ENCODE measurements at places on chromosomes 4 and X. TPM values are rescaled to one million over a fixed set of nuclear protein-coding genes. Genes with fewer than 3 reads are reported as not detected.

- H3K27ac ChIP-seq, result no peak overlapping the region
- DNase-seq, result no peak
- no peaks in the 10 kb centered on the region for H3K4me1 ChIP-seq
- H3K4me3 ChIP-seq, result no peak overlapping the region
- H3K27me3 ChIP-seq, result no peaks in the 10 kb centered on the region
These were observed 26.9 kb downstream of the IGSF1 start for GRCh38 chrX:131262200-131262599.

DNA sequence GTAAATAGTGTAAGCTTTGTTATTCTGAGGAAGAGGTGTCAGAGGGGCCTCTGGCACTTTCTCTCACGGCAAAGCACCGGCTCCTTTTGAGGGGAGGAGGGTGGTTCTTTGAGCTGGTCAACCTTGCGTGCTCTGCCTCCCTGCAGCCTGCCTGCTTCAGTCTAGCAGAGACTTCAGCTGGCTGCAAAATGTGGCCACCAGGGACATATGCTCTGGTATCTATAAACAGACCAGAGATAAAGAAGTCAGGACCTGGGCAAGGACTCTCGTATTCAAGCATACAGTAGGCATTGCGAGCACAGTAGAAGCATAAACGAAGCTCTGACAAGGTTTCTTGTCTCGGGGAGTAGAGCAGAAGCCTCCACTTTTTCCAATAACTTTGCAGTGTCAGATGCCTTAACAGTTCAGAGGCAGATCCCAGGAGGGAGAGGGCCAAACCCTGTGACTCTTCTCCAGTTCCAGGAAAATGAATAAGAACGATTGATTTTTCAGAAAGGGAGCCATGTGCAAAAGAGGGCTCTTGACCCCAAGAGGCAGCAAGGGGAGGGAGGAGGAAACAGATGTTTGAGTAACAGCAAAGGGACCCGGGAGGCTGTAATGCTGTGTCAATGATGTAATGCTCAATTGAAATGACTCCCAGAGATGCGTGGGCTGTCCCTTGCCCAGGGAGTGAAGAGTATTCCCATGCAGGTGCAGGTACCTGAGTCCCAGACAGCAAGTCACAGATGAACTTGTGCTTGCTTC lies 57.9 kb upstream of the TEX13D start:
- DNase-seq, result no peak
- no peaks in the 10 kb centered on the region for H3K4me1 ChIP-seq
- H3K27ac ChIP-seq, result no peak overlapping the region
- H3K4me3 ChIP-seq, result no peak overlapping the region

- H3K4me3 ChIP-seq, result no peak overlapping the region
- no peak overlapping the region for H3K27ac ChIP-seq
- no peaks in the 10 kb centered on the region for H3K36me3 ChIP-seq
- H3K27me3 ChIP-seq, result no peaks in the 10 kb centered on the region
These were observed 5.1 kb upstream of the UGT2A1 start for GRCh38 chr4:69658133-69658532.

- no peaks in the 10 kb centered on the region for H3K4me1 ChIP-seq
- no peak for DNase-seq
- no peaks in the 10 kb centered on the region for H3K27me3 ChIP-seq
- no peak overlapping the region for H3K27ac ChIP-seq
These were observed 126.1 kb downstream of the FAT4 start for GRCh38 chr4:125440814-125441213.

Gene UGT2B11
- not detected for total RNA-seq

- no peak for DNase-seq
- no peak overlapping the region for H3K27ac ChIP-seq
- peaks cover 4% of the 10 kb centered on the region for H3K27me3 ChIP-seq
- no peaks in the 10 kb centered on the region for H3K4me1 ChIP-seq
- no peak overlapping the region for H3K4me3 ChIP-seq
- no peaks in the 10 kb centered on the region for H3K36me3 ChIP-seq
These were observed 56.8 kb upstream of the EXOC1L start for GRCh38 chr4:55762819-55763218.

Gene RNF212
- total RNA-seq, result 0.93 TPM

DNA sequence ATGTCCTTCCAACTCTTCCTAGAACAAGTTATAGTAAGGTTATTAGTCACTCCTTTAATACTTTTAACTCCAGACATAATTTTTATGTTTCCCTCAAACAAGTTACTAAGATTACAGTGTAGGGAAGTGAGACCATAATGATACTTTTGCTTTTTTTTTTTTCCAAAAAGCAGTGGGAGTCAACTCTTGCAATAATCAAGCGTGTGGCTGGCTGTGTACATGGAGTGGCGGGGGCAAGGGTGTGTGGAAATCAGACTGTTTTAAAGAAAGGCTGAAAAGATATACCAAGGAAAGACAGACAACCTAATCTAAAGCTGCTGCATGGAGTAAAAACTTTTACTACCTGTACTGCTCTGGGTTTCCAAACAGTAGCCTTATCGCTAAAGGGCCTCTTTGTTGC lies 4.1 kb downstream of the NOA1 start:
- H3K4me3 ChIP-seq, result no peak overlapping the region
- H3K27me3 ChIP-seq, result no peaks in the 10 kb centered on the region
- no peak overlapping the region for H3K27ac ChIP-seq
- peaks cover 34% of the 10 kb centered on the region for H3K4me1 ChIP-seq
- H3K36me3 ChIP-seq, result peaks cover 42% of the 10 kb centered on the region

Gene F8
- 2.7 TPM for total RNA-seq

DNA sequence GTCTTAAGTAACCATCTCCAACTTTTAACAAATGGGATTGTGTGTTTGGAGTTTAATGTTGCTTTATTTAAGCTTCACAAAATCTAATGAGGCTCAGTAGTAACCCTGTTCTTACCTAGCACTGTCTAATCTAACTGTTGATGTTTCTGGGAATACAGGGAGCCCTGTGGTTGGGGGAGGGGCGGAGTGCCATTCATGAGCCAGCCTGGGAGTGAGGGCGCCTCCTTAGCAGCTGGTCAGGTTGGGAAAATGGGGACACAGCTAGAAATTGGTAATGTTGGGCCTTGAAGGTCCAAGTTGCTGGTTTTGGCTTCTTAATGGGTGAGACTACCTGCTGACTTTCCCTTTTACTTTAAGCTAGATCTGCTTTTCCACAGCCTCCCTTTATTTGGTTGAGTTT lies 22.9 kb upstream of the TADA2B start:
- H3K27ac ChIP-seq, result no peak overlapping the region
- H3K4me1 ChIP-seq, result no peaks in the 10 kb centered on the region
- H3K36me3 ChIP-seq, result peaks cover 25% of the 10 kb centered on the region
- no peak overlapping the region for H3K4me3 ChIP-seq
- H3K27me3 ChIP-seq, result no peaks in the 10 kb centered on the region

Gene FAAH2
- total RNA-seq, result 7.3 TPM

GRCh38 chr4:108431986-108432385 lies 188.4 kb upstream of the RPL34 start:
- peaks cover 51% of the 10 kb centered on the region for H3K4me1 ChIP-seq
- H3K27me3 ChIP-seq, result peaks cover 2% of the 10 kb centered on the region
- peaks cover 7% of the 10 kb centered on the region for H3K36me3 ChIP-seq

DNA sequence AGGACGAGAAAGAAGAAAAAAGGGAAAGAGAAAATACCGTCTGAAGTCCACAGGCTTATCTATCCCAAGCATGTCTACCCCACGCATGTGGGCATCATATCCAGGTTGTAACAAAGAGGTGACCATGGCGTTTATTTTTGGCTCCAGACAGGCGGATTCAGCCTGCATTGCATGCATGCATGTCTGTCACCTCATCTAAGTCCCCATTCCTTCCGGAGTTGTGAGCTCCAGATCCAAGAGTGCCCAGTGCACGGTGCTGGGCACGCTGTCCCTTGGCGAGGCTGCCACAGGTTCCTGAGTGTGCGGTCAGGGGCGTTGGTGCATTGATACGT lies 905 bp upstream of the GALNTL6 start:
- H3K36me3 ChIP-seq, result no peaks in the 10 kb centered on the region
- DNase-seq, result no peak
- H3K27me3 ChIP-seq, result peaks cover 14% of the 10 kb centered on the region
- no peak overlapping the region for H3K4me3 ChIP-seq

DNA sequence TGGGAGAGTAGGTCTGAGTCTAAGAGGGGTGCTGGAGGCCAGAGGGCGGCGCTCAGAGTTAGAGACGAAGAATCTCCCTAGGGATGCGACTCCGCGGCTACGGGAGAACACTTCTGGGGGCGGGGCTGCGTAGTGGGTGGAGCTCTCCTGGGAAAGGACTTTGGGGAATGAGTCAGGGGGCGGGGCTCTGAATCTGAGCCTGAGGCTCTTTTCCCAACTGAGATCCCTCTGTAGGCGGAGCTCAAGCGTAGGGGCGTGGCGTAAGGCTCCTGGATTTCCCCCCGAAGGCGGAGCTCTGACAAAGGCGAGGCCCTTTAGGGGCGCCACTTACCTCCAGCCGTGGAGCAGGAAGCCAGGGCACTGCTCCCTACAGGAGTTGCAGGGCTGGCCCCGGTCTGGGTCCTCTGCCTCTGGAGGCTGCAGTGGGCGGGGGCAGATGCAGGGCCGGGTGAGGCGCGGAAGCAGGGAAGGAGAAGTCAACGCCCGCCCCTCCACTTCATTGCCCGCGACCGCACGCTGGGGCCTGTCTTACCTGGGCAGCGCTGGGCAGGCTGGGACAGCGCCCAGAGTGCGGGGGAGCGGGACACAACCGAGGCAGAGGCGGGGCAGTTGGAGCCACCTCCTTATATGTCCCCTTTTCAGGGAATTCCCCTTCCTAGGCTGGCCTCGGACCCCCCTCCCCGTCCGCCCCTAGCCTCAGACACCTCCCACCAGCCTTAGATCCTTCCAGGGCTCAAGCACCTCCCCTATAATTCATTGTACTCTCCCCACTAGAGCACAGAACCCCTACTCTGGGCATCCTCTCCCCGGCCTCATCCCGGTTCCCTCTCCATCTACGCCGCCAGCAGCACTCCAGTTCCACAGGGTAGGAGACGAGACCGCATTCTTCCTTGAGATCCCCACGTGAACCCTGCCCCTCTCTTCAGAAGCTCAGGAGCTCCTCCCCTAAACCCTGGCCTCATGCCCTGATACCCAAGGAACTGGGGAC lies 1.6 kb downstream of the PRICKLE3 start:
- no peaks in the 10 kb centered on the region for H3K27me3 ChIP-seq
- H3K4me3 ChIP-seq, result peak overlapping the region; percentile 84
- DNase-seq, result no peak
- H3K36me3 ChIP-seq, result peaks cover 17% of the 10 kb centered on the region

DNA sequence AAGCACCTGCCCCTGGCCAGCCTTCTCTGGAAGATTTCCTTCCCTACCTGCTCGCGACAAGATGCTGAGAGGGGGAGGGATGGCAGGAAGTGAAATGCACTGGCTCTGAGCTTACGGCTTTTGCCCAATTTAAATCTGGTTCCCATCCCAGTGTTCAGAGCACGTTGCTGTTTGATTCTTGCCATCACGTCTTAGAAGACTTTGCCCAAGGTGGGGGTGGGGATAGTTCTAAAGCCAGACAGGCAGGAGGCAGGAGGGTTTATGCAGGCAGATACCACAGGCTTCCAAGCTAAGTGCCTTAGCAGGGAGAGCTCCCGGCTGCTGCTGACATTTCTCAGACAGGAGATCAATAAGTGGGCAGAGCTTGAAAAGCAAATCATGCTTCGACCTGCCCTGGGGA lies 393.9 kb downstream of the MID1IP1 start:
- H3K27ac ChIP-seq, result peak overlapping the region; percentile 58
- H3K27me3 ChIP-seq, result no peaks in the 10 kb centered on the region

- no peak overlapping the region for H3K27ac ChIP-seq
- no peaks in the 10 kb centered on the region for H3K27me3 ChIP-seq
- no peaks in the 10 kb centered on the region for H3K4me1 ChIP-seq
- H3K4me3 ChIP-seq, result no peak overlapping the region
- DNase-seq, result no peak
These were observed 19.9 kb downstream of the MAN2B2 start for GRCh38 chr4:6594826-6595355.

- no peak for DNase-seq
- H3K4me1 ChIP-seq, result peaks cover 37% of the 10 kb centered on the region
- peaks cover 16% of the 10 kb centered on the region for H3K36me3 ChIP-seq
- H3K4me3 ChIP-seq, result peak overlapping the region; percentile 17
These were observed 211.3 kb downstream of the ARHGAP10 start for GRCh38 chr4:147943159-147943638.

DNA sequence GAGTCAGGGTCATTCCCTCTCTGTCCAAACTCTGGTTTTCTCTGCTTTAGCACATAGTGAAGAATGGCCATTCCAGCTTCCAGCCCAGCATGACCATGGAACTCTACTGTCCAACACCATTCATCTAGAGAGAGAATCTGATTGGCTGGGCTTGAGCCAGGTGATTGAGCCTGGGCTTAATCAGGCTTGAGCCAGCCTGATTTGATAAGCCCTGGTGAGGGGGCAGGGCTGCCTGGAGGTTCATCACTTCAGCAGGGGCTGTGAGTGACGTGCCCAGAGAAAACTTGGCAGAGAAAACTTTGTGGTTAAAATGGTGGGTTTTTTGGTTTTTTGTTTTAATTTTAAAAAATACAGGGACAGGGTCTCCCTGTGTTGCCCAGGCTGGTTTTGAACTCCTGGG lies 62.5 kb downstream of the KIAA0232 start:
- peaks cover 31% of the 10 kb centered on the region for H3K36me3 ChIP-seq
- no peak overlapping the region for H3K27ac ChIP-seq
- no peak for DNase-seq

DNA sequence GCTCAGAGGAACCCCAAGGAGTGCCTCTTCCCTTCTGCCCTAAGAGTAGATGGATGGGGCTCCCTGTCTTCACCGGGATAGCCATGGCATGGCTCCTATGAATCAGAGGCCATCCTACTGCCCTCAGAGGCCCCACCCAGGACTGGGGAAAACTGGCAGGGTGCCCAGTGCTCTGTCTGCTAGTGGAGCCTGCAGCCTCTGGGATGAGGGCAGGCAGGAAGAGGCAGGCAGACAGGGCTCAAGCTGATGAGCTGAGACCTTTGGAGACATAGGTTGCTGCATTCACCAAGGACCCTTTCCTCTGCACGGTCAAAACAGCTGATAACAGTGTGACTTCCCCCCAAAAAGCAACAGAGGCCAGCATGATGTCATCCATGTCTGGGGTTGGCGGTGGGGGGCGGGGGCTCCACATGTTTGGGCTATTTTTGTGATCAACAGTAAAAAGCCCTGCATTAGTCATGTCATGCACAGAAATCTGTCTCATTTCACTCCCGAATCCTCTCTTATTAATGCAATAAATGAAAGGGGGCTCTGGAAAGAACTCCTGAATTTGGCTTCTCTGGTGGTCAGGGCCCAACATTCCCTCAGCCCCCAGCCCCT lies 207.6 kb upstream of the MAMLD1 start:
- no peaks in the 10 kb centered on the region for H3K27me3 ChIP-seq
- no peaks in the 10 kb centered on the region for H3K36me3 ChIP-seq
- no peak overlapping the region for H3K27ac ChIP-seq
- H3K4me1 ChIP-seq, result no peaks in the 10 kb centered on the region
- H3K4me3 ChIP-seq, result no peak overlapping the region

Gene PAGE2
- not detected for total RNA-seq

DNA sequence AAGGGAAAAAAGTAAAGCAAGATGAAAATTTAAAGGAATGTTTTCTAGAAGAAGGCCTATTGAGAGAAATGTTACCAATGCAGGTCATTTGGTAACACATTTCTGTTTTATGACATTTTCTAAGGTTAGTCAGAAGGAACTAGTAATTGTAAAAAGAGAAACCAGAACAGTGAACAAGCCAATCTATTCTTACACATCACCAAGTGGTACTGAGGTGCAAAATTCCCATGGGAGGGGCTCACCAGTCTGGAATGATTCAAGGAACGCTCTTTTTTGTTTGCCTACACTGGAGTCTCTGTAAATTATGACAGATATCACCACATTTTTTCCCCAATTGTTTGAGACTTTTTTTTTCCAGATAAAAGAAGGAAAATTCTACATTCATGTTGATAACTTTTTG lies 404.7 kb upstream of the CNKSR2 start:
- no peaks in the 10 kb centered on the region for H3K4me1 ChIP-seq
- no peak for DNase-seq
- no peaks in the 10 kb centered on the region for H3K36me3 ChIP-seq
- H3K27me3 ChIP-seq, result no peaks in the 10 kb centered on the region

Gene HGFAC
- not detected for total RNA-seq

Gene TNMD
- total RNA-seq, result not detected

All from activated T-helper 1 cell treated with anti-CD3 and anti-CD28 coated beads, Interleukin-12 subunit alpha, Interleukin-12 subunit beta, Interleukin-2, Interleukin-4 antibody, amounts not matched to agents 30 ng/mL and 10 ng/mL and 1 ng/mL, durations not matched to agents 14 hours and 24 hours and 36 hours (primary cell).